Esophagus mucosa (tissue), 1 donor: ENCODE measurements at places on chromosomes 4 and X.

DNA sequence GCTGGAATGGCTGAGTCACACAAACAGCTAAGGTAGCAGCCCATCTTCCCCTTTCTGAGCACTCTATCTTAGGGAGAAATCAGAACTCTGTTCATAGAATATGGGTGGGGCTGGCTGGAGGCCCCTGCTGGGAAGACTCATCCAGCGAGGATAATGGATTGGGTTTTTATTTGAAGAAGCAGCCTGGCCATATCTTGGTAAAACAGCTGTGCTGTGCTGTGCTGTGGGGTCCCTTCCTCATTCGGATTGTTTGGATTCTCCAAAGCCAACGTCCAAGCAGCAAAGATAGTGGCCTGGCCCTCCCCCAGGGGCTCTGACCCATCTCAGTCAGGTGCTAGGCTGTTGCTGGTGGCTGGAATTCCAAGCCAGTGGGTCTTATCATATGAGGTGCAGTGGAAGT, 63.8 kb downstream of the ZNF718 start:
- no peak for ATAC-seq

GRCh38 chr4:108649863-108650211, 562 bp upstream of the OSTC start:
- ATAC-seq: peak; percentile 6

GRCh38 chr4:82680834-82681233, 117.8 kb downstream of the SCD5 start:
- ATAC-seq: no peak

GRCh38 chr4:1245481-1246051, 3.4 kb downstream of the CTBP1 start:
- no peak for ATAC-seq

GRCh38 chrX:40818236-40818635, 82.9 kb upstream of the MED14 start:
- ATAC-seq: no peak

GRCh38 chr4:64729561-64729960, 320.3 kb upstream of the TECRL start:
- ATAC-seq: no peak
